ENCODE measurements at places on chromosomes 16 and 17.
A peak's percentile ranks its signal among the peaks of the same experiment; 100 is the strongest.

- H3K4me1 ChIP-seq: no peaks in the 10 kb centered on the region
- H3K27me3 ChIP-seq: peaks cover 3% of the 10 kb centered on the region
- H3K4me3 ChIP-seq: no peak overlapping the region
- H3K27ac ChIP-seq: no peak overlapping the region
- no peak for DNase-seq
Measured at GRCh38 chr17:59534583-59534982, 30.8 kb upstream of the DHX40 start.

GRCh38 chr17:81832608-81833159 is 407 bp downstream of the MCRIP1 start:
- H3K4me1 ChIP-seq: peaks cover 8% of the 10 kb centered on the region
- H3K4me3 ChIP-seq: peak overlapping the region; percentile 53
- peak; percentile 74 for DNase-seq
- peak overlapping the region; percentile 71 for H3K27ac ChIP-seq

DNA sequence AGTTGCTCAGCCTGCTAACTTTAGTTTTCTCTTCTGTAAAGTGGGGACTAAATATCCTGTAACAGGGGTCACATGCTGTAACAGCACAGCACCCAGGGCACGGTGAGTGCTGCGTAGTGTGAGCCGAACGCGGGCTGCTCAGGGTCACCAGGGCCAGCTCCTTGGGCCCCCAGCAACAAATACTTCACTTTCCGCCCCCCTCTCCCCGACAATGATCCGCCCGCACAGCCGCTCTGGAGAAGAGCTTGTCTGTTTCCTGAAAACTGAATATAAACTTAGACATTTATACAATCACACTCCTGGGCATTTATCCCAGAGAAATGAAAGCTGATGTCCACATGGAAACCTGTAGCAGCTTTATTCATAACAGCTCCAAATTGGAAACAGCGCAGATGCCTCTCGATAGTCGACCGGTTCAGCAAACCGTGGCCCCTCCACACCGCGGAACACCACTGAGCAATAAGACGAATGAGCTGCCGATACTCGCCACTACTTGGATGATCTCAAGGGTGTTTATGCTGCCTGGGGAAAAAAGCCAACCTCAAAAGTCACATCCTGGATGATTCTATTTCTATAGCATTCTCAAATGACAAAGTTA is 267.2 kb downstream of the PARN start:
- H3K27me3 ChIP-seq: no peaks in the 10 kb centered on the region
- H3K4me3 ChIP-seq: no peak overlapping the region
- H3K36me3 ChIP-seq: no peaks in the 10 kb centered on the region
- peak overlapping the region; percentile 75 for H3K27ac ChIP-seq
- no peak for DNase-seq

DNA sequence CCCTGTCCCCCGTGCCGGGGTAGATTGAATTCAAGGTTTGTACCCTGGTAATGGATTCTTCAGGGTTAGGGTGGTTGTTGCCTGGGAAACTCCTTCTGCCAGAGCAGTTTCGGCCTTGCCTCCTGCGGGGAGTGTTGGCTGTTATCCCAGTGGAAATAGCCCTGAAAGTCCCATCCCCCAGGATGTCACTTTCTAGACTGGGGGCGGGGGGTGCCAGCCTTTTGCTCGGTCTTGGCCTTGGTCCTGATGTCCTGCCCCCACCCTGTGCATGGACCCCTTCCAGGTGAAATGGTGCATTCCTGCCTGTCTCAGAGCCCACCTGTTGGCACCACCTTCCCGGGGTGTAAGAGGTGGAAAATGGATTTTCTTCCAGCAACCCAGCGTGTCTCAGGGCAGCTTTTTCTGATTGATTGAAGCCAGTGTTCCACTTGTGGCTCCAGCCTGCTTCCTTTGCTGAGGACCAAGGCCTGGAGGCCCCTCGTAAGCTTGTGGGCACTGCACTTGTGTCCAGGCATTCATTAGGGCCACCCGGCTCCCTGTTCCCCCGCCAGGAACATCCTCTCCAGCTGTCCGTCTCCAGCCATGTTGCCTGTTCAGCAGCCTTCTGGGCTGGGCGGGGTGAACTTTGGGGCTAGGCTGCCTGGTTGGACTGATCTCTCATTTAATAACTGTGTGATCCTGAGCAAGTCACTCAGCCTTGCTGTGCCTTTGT is 25.6 kb downstream of the MGAT5B start:
- no peaks in the 10 kb centered on the region for H3K4me1 ChIP-seq
- H3K27ac ChIP-seq: no peak overlapping the region
- H3K27me3 ChIP-seq: no peaks in the 10 kb centered on the region
- DNase-seq: no peak
- no peak overlapping the region for H3K4me3 ChIP-seq

DNA sequence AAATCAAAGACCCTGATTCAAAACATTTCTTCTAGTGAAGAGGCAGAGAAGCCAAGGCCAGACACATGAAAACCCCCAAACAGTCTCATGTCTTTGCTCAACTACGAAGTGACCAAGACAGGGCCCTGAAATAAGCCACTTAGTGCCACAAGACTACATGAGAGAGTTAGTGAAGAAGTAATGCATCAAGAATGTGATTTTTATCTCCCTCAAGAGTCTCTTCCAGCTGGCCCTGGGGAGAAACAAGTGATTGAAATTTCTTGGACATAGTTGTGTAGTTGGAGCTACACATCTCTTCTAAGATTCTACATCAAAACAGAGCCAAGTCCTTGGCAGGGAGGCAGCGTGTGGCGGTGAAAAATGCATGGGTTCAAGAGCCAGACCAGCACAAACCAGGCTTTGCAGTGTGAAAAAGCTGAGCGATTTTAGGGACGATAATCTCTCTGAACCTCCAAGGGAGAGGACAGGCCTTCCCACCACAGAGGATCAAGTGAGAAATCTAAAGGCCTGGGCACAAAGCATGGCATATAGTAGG is 30.6 kb downstream of the LYRM1 start:
- H3K27me3 ChIP-seq: no peaks in the 10 kb centered on the region
- no peaks in the 10 kb centered on the region for H3K36me3 ChIP-seq
- H3K27ac ChIP-seq: no peak overlapping the region

Data from RWPE2 (cell line).